Mesangial cell (primary cell): ENCODE measurements at places on chromosomes 16 and 17. TPM values are rescaled to one million over a fixed set of nuclear protein-coding genes. Genes with fewer than 3 reads are reported as not detected.

The IRF8 gene
- 0.49 and 0.89 TPM in 2 replicates for total RNA-seq

The HSD17B1 gene
- total RNA-seq: 1.1 and 4.4 TPM in 2 replicates

The CHP2 gene
- 0.13 TPM in 1 of 2 replicates, not detected in the other for total RNA-seq

The HOXB1 gene
- total RNA-seq: not detected in 2 replicates

The OSGIN1 gene
- 1.6 and 3.5 TPM in 2 replicates for total RNA-seq

The RDM1 gene
- 0.25 and 1.3 TPM in 2 replicates for total RNA-seq

The CIITA gene
- total RNA-seq: 0.13 TPM in 1 of 2 replicates, not detected in the other

The SULT1A2 gene
- total RNA-seq: 0.25 TPM in 1 of 2 replicates, not detected in the other

The CCL17 gene
- not detected in 2 replicates for total RNA-seq

The KRTAP1-5 gene
- total RNA-seq: not detected in 2 replicates

The CRHR1 gene
- not detected in 2 replicates for total RNA-seq

The SUPT6H gene
- 29.8 and 44.5 TPM in 2 replicates for total RNA-seq

The HAP1 gene
- total RNA-seq: 0.13 TPM in 1 of 2 replicates, not detected in the other

The ERAL1 gene
- total RNA-seq: 71.6 and 117 TPM in 2 replicates

The DLX4 gene
- total RNA-seq: 0.38 TPM in 1 of 2 replicates, not detected in the other

The USP43 gene
- total RNA-seq: 4.6 and 8.4 TPM in 2 replicates

The AANAT gene
- 0.25 TPM in 1 of 2 replicates, not detected in the other for total RNA-seq

The ZP2 gene
- total RNA-seq: not detected in 2 replicates

The ZNF207 gene
- total RNA-seq: 101 and 122 TPM in 2 replicates

The VAT1 gene
- total RNA-seq: 162 and 328 TPM in 2 replicates

The SKAP1 gene
- 0.33 and 0.51 TPM in 2 replicates for total RNA-seq

The AIPL1 gene
- not detected in 2 replicates for total RNA-seq

The KRT15 gene
- total RNA-seq: 1.0 and 2.8 TPM in 2 replicates

The KRTAP3-1 gene
- not detected in 2 replicates for total RNA-seq

The PIMREG gene
- total RNA-seq: 7.2 and 105 TPM in 2 replicates

The EPN2 gene
- 16.9 and 26.9 TPM in 2 replicates for total RNA-seq

The MT2A gene
- total RNA-seq: 491 and 2,036 TPM in 2 replicates

The IQCK gene
- 11.7 and 13.2 TPM in 2 replicates for total RNA-seq

The KRT33A gene
- not detected in 2 replicates for total RNA-seq

The GTF3C1 gene
- total RNA-seq: 90.4 and 93.2 TPM in 2 replicates

The TBC1D3K gene
- total RNA-seq: under 0.01 TPM in 1 of 2 replicates, not detected in the other

The SCARF1 gene
- 2.7 and 13.0 TPM in 2 replicates for total RNA-seq

The WDR45B gene
- 71.7 and 72.5 TPM in 2 replicates for total RNA-seq

The SEPTIN12 gene
- total RNA-seq: not detected in 2 replicates

The MYH13 gene
- total RNA-seq: not detected in 2 replicates

The CNTROB gene
- 17.6 and 24.8 TPM in 2 replicates for total RNA-seq

The SLC35B1 gene
- 50.5 and 82.0 TPM in 2 replicates for total RNA-seq

The TEX19 gene
- total RNA-seq: not detected in 2 replicates

The KRTAP4-6 gene
- not detected in 2 replicates for total RNA-seq

The MAF gene
- 6.8 and 45.8 TPM in 2 replicates for total RNA-seq

The SMG1 gene
- 31.0 and 35.6 TPM in 2 replicates for total RNA-seq

The HNF1B gene
- 18.3 and 71.7 TPM in 2 replicates for total RNA-seq

The TAT gene
- total RNA-seq: not detected in 2 replicates

The VAMP2 gene
- total RNA-seq: 7.0 and 10.1 TPM in 2 replicates

The TBC1D3G gene
- not detected in 2 replicates for total RNA-seq

The MIEN1 gene
- 40.1 and 55.7 TPM in 2 replicates for total RNA-seq

The CDH16 gene
- 0.49 and 71.2 TPM in 2 replicates for total RNA-seq

The CACNG1 gene
- total RNA-seq: not detected in 2 replicates

The SDR42E1 gene
- 5.5 and 6.5 TPM in 2 replicates for total RNA-seq

The TEX14 gene
- under 0.01 TPM in 1 of 2 replicates, not detected in the other for total RNA-seq

The DUS2 gene
- total RNA-seq: 17.7 and 22.5 TPM in 2 replicates

The WNK4 gene
- 4.8 and 6.7 TPM in 2 replicates for total RNA-seq

The TBC1D3E gene
- 2.9 TPM in 1 of 2 replicates, not detected in the other for total RNA-seq

The OTOA gene
- under 0.01 TPM in 1 of 2 replicates, not detected in the other for total RNA-seq

The FOXF1 gene
- total RNA-seq: under 0.01 and 0.13 TPM in 2 replicates

The TMEM100 gene
- 0.13 TPM in 1 of 2 replicates, not detected in the other for total RNA-seq

The KRTAP4-5 gene
- not detected in 2 replicates for total RNA-seq

The CPHXL2 gene
- not detected in 2 replicates for total RNA-seq

The CCL8 gene
- not detected in 2 replicates for total RNA-seq
